ENCODE measurements at places on chromosomes 4 and X. TPM values are rescaled to one million over a fixed set of nuclear protein-coding genes. Genes with fewer than 3 reads are reported as not detected.

ZCCHC18 gene
- total RNA-seq, result 0.98 TPM

SRPK3 gene
- 0.43 TPM for total RNA-seq

NPY5R gene
- not detected for total RNA-seq

FRMD7 gene
- total RNA-seq, result not detected

GAGE1 gene
- not detected for total RNA-seq

SH3BP2 gene
- total RNA-seq, result 10.7 TPM

MAGEA3 gene
- not detected for total RNA-seq

KIF4A gene
- 2.6 TPM for total RNA-seq

CD99L2 gene
- 46.9 TPM for total RNA-seq

GPR78 gene
- total RNA-seq, result not detected

MSANTD1 gene
- 0.09 TPM for total RNA-seq

EOLA2 gene
- total RNA-seq, result 12.7 TPM

BRS3 gene
- not detected for total RNA-seq

RNF113A gene
- 20.1 TPM for total RNA-seq

C4orf51 gene
- total RNA-seq, result not detected

APLN gene
- 3.4 TPM for total RNA-seq

CT45A3 gene
- total RNA-seq, result not detected

AFM gene
- not detected for total RNA-seq

SRPX2 gene
- total RNA-seq, result 4.0 TPM

SLC34A2 gene
- 0.11 TPM for total RNA-seq

SOX3 gene
- not detected for total RNA-seq

NPY1R gene
- total RNA-seq, result under 0.01 TPM

NDST4 gene
- not detected for total RNA-seq

RHOH gene
- not detected for total RNA-seq

VCX3B gene
- not detected for total RNA-seq

TBC1D19 gene
- total RNA-seq, result 7.3 TPM

CYSLTR1 gene
- not detected for total RNA-seq

NEK1 gene
- 5.9 TPM for total RNA-seq

LDOC1 gene
- total RNA-seq, result 3.8 TPM
